ENCODE measurements at places on chromosomes 5 and 9. TPM values are rescaled to one million over a fixed set of nuclear protein-coding genes. Genes with fewer than 3 reads are reported as not detected.

DNA sequence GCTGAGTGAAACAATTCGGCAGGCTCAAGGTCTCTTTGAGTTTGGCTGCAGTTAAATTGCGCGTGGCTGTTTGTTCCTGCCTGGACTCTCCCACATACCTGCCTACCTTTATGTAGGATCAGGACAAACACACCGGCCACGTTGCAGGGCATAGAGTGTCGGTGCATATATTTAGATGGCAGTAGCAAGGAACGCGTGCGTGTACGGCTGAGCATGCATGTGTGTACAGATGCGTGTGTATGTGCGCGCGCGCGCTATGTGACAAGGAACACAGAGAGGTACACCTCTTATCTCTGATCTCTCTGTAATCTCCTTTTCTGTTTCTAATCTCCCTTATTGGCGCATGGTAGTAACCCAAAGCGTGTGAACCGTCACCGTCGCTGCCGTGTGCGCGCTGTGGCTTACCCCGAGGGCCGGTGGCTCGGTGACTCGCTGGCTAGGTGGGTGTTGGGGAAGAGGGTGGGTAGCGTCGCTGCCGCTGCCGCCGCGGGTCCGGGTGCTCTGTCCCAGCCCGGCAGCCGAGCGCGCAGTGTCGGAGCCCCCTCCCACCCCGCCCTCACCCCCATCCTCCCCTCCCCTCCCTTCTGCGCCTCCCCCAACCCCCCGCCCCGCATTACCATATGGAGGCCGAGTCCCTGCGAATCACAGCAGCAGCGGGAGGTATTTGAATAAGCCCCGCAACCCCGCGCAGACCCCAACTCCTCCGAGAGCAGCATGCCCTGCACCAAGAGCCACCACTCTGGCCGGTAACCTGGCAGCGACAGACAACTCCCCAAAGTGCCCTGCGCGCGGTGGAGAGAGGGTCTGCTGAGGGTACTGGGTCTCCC is 204.8 kb downstream of the MEF2C start:
- DNase-seq, result peak; percentile 9

DNA sequence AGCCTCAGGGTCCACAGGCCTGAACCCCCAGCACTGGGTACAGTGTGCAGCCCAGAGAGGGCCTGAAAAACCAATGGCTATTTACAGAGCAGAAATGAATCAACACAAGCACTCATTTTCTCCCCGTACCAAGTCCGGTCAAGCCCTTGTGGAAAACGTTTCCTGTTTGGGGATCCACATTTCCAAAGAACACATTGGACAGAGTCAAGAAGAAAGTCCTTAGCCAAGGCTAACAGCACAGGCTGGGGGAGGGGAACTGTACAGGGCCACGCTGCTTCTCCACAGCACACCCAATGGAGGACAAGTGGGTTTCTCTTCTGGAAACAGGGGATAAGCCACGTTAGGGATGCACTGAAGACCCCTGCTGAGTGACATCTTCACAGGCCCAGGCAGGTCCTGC is 62.3 kb downstream of the NSUN2 start:
- DNase-seq, result no peak

DNA sequence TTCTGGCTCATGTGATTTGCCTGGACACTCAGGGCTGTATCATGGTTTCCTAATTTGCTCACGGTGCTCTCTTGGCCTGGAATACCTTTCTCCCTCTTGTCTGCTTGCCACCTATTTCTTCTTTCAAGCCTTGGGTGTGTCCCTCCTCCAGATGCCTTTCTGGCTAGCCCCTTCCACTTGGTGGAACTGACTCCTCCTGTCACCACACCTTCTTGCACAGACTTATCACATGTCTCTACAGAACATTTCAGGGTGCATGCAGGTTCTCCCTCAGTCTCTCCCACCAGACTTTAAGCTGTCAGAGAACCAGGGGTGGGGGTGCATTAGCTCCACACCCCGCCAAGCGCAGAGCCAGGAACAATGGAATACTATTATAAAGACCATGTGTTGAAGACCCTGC is 1.9 kb downstream of the TBC1D2 start:
- DNase-seq, result no peak

GRCh38 chr5:139740992-139741672 is 54.5 kb upstream of the PSD2 start:
- DNase-seq, result no peak

GRCh38 chr9:129247285-129248153 is 69.5 kb upstream of the IER5L start:
- DNase-seq, result no peak

GRCh38 chr9:108551030-108551841 is 304.6 kb downstream of the ACTL7B start:
- no peak for DNase-seq

- DNase-seq, result no peak
Measured at GRCh38 chr5:38453921-38454320, 102.5 kb downstream of the LIFR start.

DNA sequence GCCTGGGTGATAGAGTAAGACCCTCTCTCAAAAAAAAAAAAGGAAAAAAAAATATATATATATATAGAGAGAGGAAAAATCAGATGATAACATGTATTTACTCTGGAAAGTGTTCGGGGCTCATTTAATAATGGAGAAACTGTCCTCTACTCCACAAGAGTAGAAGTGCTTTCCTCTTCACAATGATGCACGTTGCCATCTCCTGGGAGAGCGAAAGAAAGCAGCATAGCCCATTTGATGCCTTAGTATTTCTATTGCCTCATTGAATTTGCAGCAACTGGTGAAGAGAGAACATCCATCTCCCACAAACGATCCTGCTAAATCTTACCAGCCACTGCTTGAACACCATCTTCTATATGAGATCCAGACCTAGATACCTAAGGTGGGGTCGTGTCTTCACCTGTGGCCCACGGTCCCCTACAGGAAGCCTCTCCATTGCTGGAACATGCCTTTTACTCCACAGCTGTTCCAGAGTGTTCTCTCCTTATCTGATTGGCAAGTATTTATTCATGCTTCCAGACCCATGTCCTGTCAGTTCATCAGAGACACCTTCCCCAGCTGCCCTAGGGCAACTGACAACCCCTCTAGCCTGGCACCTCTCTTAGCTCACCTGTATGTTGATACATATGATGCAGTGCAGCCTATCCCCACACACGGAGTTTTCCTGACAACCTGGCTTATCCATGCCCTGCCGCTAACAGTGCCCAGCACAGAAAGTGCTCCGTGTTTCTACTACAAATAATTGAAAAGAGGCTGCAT is 115.3 kb downstream of the MARCHF11 start:
- DNase-seq, result no peak

DNA sequence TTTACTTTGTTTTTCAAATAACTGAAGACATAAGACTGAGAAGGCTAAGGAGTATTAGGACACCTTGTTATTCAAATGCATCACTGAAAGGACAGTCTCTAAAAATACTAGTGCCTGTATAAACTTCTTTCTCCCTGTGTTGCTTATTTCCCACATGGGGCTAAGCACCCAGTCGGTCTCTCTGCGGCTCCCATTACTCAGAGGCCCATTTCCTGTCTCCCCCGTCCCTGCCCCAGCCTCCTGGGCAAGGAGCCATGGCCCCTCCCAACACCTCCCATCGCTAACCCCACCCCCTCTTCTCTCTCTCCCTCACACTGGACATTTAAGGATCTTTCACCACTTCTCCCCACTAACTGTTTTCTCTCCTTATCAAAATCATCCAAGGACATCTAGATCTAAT is 81.9 kb downstream of the EBF1 start:
- DNase-seq, result no peak

DNA sequence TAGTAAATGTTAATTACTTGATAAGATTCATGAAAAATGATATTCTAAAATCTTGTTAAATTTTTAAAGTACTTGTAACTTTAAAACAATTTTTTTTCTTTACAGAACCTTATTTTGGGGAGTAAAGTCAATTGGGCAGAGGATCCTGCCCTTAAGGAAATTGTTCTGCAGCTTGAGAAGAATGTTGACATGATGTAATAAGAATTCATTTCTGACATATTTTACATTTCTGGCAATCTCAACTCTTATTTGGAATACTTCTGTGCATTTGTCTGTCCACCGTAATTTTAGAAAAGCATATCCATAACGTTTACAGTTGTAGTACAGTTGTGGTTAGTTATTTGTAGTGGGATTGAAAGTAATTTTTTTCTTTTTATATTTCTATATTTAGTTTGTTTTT is 20.2 kb downstream of the CENPH start:
- no peak for DNase-seq

DNA sequence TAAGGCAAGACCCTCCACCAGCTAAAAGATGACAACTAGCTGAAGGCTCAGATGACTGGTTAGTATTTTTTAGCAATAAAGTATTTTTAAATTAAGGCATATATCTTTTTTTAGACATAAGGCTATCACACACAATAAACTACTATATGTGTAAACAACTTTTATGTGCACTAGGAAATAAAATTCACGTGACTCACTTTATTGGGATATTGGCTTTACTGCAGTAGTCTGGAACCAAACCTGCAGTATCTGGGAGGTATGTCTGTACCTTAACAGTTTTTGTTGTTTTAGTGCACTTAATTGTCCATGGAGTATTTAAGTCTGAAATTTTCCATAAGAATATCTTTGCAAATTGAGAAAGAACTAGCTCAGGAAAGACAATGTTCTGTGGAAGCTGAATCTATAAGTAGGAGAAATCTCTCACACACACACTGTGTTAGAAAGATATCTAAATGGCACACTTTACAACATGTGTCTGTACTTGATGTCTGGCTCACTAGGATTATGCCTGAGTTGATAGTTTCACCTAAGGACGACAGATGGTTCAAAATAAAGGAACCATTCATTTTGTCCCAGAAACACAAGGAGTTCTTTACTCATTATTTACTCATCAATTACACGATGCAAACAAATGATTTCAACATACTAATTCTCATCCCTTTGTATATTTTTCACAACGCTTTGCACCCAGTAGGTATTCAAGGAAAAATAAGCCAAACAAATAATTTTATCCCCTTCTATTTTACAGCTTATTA is 4.6 kb downstream of the RAPGEF6 start:
- DNase-seq, result no peak

- no peak for DNase-seq
Measured at GRCh38 chr9:16637911-16638310, 232.6 kb downstream of the BNC2 start.

- DNase-seq, result no peak
Measured at GRCh38 chr5:64838376-64838775, 69.6 kb downstream of the CWC27 start.

TDRD7 gene
- 17.5 TPM for total RNA-seq

- DNase-seq, result no peak
Measured at GRCh38 chr5:1435369-1435768, 9.9 kb downstream of the SLC6A3 start.

GABRA6 gene
- total RNA-seq, result not detected

DNA sequence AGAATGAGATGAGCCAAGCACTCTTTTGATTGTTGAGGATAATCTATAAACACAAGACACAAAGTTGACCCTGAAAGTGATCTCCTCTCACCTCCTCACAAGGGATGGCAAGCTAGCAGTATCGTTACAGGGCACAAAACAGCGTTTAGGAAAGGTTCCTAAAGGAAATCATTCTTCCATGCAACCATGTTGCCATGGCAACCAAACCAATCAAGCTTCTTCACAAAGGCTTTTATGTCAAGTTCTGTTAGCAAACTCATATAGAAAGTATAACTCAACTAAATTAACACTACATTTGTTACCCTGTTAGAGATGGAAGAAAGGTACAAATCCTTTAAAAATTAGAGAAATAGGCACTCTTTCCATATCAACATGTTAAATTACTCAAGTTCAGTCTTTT is 1016.8 kb upstream of the DMAC1 start:
- DNase-seq, result peak; percentile 15

GRCh38 chr9:78280982-78281668 is 15.8 kb upstream of the PSAT1 start:
- DNase-seq, result no peak

GRCh38 chr5:96871027-96871399 is 5.3 kb upstream of the ERAP2 start:
- no peak for DNase-seq

DNA sequence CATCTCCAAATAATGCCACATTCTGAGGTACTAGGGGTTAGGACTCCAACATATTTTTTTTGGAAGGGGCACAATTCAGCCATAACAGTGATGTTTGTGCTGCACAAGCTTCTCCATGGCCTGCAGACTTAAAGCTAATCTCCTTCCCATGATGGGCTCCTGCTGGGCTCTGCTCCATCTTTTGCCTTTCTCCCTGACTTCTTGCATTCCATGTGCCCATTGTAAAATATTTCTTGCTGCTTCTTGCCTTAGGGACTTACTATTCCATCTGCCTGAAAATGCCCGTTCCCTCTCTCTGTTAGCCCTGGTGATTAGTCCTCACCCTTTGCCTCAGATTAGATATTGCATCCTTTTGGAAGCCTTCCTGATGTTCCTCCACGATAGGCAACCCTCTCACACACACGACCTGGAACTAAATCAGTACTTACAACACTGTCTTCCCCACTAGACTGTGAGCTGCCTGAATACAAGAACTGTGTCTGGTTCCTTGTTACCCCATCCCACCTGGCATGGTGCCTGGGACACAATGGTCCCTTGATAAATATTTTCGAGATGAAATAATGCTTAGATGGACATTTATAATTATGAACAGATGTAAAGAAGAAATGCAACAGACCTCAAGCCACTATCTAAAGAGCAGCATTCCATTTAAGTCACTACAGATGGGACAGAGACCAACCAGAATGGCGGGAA is 33.5 kb downstream of the OR1J1 start:
- DNase-seq, result no peak

HAVCR1 gene
- not detected for total RNA-seq

SLC45A2 gene
- 0.15 TPM for total RNA-seq

GABRG2 gene
- 0.51 TPM for total RNA-seq

GRCh38 chr5:149464796-149465489 is 85.9 kb upstream of the IL17B start:
- no peak for DNase-seq

CCL28 gene
- total RNA-seq, result 0.46 TPM

- no peak for DNase-seq
Measured at GRCh38 chr9:13805546-13805945, 508.4 kb downstream of the NFIB start.

SPATA31D4 gene
- not detected for total RNA-seq

GRCh38 chr5:180117000-180117725 is 45.6 kb upstream of the RNF130 start:
- no peak for DNase-seq

GRCh38 chr9:128169492-128169891 is 9.4 kb downstream of the BBLN start:
- no peak for DNase-seq

DNA sequence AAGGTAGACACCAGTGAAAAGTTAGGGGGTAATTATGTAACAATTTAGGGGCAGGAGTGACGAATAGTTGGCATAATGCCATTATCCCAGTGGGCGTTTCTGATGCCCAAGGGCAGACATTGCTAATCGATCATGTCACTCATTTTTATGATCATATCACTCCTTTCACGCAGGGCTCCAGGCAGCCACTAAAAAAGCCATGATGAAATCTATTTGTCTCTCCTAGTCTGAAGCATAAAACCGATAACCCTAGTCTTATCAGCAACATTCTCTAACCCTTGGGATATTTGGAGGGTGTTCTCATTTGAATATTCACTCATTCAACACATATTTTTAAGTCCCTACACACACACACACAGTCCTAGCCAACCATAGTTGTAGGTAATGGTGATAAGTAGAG is 114.9 kb downstream of the NMUR2 start:
- DNase-seq, result no peak
